Cardiac muscle cell (in vitro differentiated cells and primary cell): ENCODE measurements at places on chromosomes 3 and 15. TPM values are rescaled to one million over a fixed set of nuclear protein-coding genes. Genes with fewer than 3 reads are reported as not detected.

DNA sequence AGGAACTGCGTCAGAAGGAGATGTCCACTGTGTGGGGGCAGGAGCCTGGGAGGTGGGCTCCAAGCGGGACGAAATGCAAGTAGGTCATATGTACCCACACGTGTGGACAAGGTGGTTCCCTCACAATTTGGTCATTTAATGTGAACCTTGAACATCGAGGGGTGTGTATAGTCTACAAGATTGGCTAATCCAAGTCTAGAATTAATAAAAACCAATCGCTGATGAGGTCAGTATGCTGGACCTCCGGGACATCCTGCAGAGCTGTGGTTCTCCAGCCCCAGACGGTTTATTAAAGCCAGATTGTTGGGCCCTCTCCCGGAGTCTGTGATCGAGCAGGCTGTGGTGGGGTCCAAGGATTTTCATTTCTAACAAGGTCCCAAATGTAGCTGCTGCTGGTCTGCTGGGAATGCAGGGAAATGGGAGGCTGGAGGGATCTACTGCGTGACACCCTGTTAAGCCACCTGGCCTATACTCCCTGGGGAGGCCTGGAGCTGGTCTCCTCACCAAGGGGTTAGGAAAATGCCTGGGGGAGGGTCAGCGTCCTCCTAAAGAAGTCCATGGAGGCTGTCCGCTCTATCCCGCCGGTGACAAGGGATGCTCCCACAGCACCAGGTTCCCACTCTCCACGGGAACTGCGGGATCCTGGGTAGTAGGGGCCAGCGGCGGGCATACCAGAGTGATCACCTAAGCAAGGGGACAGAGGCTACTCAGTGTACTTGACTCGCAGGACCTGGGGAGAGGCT, 25.1 kb downstream of the PCSK6 start:
- no peak for DNase-seq

DNA sequence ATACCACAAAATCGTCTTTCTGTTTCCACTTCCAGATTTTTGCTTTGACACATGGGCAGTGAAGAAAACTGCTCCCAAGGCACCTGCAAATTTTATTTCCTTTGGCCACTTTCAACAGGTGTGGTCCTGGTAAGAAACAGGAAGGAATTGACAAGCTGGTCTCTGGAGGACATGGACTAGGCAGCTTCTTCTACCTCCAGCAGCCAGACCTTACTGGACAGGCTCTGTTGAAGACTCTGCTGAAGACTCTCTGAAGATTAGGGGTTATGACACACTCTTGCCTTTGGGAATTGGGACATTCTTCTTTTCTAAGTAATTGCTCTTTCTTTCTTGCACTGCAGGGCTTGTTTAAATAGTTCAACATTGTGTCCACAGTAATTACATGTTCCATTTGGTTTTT, 147.7 kb upstream of the DCBLD2 start:
- DNase-seq, result no peak

GRCh38 chr15:70156671-70157271, 59.1 kb upstream of the TLE3 start:
- peak; percentile 68 for DNase-seq

DNA sequence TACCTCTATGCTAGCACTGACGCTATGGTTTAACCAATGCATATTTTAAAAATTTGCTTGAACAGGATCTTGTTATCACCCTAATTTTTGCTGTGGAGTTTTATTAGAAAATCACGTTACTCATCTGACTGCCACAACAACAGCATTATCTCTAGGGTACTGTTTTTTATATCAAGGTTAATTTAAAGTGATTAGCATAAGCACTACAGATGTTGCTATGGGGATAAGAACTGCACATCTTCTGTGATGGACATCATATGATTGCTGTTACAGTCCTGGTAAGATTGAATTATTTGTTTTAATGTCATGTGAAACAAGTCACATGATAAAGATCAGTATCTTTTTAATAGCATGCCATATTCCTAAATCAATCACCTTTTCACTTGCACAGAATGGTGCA, 492.2 kb upstream of the ROBO2 start:
- no peak for DNase-seq

DNA sequence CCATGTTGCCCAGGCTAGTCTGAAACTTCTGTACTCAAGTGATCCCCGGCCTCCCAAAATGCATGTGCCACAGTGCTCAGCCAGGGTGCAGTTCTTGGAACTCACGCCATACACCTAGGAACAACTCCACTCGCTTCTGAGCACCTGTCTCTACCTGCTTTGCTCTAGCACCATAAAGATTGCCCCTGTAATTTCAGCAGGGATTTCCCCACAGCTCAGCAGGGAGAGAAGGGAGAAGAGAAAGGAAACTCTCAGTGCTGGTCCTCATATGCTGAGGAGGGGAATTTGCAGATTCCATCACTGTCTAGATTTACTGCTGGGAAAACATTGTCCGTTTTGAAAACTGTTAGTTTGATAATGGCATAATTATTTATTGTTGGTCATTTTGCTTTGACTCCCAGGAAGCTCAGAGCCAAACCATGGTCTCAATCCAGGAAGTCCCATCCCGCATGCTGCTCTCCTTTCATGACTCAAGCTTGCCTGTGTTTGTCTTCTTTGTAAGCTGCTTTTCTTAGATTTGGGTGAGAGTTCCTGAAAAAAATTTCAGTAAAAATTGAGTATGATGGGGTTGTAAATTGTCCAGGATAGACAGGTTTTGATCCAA, 24.2 kb downstream of the TRIM71 start:
- no peak for DNase-seq

- DNase-seq, result no peak
Observed at GRCh38 chr15:51625236-51625635, 2.7 kb upstream of the DMXL2 start.

- no peak for DNase-seq
Observed at GRCh38 chr3:13866041-13866965, 13.6 kb downstream of the WNT7A start.

DNA sequence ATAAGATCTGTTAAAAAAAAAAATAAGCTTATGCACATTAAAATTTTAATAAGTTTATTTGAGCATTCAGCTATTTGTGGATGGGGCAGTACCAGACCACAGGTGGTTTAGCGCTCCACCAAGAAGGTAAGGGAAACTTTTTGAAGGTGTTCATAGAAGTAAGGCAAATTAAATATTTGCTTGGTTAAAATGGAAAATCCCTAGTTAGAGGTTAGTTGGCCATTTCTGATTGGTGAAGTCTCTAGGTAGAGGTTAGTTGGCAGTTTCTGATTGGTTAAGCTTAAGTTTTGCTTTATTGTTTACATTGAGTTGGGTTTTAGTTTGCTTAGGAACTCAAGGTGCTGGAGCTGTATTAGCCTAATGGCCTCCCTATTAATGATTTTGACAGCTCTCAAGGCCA, 30.7 kb downstream of the SCN11A start:
- DNase-seq, result no peak

DNA sequence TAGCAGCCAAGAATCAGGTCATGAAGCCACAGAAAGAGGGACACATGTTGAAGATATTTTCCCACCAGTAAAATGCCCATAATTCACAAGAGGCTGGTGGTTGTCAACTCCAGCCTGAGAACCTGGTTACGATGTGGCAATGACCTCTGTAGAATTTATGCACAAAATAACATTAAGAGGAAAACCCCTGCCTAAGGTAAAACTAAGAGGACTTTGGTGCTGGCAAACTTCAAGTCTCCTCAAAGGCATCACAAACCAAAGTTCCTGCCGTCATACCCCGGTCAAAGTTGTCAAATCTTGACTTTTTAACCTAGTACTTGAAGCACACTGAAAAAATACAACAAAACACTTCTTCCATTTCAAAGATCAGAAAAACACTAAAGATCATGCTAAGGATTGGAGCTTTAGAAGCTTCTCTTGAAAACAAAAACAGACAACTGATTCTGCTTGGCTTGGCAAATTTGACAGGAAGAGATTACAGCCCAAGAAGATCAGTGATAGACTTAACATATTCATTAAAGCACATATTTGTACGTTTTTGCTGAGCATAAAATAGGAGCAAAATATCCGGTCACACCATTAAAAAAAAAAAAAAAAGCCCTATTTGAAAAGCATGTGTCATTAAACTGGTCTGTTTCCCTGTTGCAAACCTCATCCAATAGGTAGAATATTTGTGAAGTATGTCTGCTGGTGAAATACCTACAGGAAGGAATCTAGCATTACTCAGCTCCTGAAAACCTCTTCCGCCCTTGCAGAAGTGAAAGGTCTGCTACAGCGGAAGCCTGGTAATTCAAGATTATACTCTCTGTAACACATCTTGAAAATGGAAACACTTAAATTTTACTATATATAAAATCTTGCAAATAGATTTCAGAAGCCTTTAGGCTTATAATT, 22.8 kb downstream of the EIF4E3 start:
- no peak for DNase-seq

GRCh38 chr15:62698646-62699045, 343.9 kb upstream of the TPM1 start:
- DNase-seq, result no peak

DNA sequence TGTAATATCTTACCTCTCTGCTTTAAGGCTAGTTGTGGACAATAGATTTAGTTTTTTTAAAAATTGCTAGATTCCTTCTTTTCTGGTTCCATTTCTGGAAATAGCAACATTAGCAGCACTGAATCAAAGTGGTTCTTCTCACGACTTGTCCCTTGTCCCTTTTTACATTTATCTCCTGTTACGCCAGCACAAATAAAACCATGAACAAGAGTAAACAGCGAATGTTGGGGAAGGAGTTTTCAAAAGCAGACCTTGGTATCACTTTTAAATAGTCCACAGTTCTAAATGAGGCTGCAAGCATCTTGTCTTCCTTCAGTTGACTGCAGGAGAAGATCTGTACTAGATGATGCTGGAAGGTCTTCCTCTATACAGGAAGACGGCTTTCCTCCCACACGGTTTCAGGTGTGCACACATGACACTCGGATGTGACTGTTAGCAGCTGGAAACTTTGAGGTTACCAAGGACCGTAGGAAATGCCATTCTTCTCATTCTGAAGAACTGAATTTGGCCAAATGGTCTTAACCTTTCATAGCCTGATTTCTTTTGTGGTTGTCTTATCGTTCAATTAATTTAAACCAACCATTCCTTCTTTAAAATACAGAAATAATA, 251.0 kb upstream of the ICE2 start:
- DNase-seq, result no peak

- peak; percentile 52 for DNase-seq
Observed at GRCh38 chr15:63833021-63833696, 589 bp downstream of the HERC1 start.

DNA sequence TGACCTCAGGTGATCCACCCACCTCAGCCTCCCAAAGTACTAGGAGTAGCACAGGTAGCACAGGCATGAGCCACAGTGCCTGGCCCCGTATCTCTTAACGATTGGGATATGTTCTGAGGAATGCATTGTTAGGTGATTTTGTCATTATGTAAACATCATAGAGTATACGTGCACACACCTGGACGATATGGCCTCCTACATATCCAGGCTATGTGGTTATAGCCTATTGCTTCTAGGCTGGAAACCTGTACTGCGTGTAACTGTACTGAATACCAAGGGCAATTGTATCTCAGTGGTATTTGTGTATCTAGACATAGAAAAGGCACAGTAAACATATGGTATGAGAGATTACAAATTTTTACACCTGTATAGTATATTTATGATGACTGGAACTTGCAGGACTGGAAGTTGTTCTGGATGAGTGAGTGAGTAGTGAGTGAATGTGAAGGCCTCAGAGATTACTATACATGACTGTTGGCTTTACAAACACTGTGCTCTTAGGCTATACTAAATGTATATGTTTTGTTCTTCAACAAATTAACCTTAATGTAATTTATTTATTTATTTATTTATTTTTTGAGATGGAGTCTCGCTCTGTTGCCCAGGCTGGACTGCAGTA, 120.7 kb downstream of the MBNL1 start:
- no peak for DNase-seq

DNA sequence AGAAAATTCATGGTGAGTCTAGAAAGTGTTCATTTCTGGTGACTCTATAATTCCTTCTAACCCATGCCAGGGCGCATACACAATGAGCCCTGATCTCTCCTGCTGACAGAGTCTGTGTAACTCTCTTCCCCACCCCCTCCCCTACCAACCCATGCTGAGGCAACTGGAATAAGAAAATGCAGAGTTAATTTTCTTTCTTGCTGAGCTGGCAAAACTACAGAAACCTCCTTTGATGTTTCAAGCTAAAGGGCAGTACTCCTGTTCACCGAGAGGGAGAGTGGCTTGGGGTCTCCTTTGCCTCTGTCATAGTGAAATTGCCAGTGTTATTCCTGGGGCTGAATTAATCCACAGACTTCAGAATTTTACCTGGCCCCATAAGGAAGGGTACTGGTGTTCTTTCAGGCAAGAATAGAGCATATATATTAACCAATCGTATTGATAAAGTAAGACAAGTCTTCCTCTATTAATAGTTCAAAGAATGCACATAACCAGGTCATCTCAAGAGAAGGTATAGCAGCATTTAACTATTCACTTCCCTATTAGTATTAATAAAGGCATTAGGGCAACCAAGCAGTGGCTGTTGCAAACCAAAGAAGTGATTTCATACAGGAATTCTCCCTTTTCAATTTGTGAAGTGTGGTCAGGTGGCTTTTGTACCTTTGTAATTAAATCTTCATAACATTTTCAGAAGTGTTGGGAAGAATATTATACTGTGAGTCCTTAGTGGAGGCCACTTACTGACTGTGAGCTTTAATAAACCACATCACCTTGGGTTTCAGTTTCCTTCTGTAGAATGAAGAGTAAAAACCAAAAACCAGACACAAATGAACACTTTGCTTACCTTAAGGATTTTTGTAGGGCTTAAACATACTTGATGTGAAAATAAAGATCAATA, 4.1 kb downstream of the GAP43 start:
- DNase-seq, result no peak

The TM4SF4 gene
- total RNA-seq, result not detected in 2 replicates

The STAC gene
- 16.6 and 24.9 TPM in 2 replicates for total RNA-seq

The ITIH3 gene
- total RNA-seq, result 0.06 TPM in 1 of 2 replicates, not detected in the other

The MCTP2 gene
- 0.83 TPM in 1 of 2 replicates, not detected in the other for total RNA-seq

The GRK7 gene
- not detected in 2 replicates for total RNA-seq

The NECTIN3 gene
- total RNA-seq, result 18.2 and 22.8 TPM in 2 replicates

The ZBTB47 gene
- 20.0 and 30.1 TPM in 2 replicates for total RNA-seq

The SERPINI2 gene
- 0.57 TPM in 1 of 2 replicates, not detected in the other for total RNA-seq

The MED12L gene
- total RNA-seq, result 3.3 and 6.9 TPM in 2 replicates

The GOLGA6D gene
- 0.06 and 0.28 TPM in 2 replicates for total RNA-seq

The GOLGA6L7 gene
- total RNA-seq, result not detected in 2 replicates
